ENCODE measurements at places on chromosomes 4 and X. TPM values are rescaled to one million over a fixed set of nuclear protein-coding genes. Genes with fewer than 3 reads are reported as not detected.

DNA sequence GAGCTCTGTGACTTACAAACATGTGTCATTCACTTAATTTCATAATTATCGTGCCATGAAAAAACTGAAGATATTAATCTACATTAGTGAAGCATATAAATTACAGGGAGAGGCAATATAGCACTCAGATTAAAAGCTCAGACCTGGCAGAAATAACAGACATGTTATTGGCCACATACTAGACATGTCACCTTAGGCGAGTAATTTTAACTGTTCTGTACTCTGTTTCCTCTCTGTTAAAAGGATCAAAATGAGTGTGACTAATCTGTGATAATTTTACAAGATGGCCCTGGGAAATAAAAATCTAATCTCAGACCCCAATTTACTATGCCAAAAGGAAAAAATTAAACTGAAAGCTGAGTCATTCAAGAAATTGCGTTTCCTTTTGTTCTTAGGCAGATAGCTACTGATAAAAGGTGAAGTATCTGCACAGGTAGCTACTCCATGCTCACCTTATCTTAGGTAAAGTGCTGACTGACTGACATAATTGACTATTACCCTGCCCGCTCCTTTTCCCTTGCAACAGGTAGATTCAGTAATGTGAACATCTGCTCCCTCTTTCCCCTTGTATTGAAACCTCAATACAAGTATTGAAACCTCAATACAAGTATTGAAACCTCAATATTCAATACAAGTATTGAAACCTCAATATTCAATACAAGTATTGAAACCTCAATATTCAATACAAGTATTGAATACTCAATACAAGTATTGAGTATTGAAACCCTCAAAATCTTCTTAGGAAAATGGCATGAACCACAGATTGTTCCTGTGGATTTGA, 33.2 kb downstream of the RELL1 start:
- DNase-seq = no peak

GRCh38 chr4:25803720-25804225, 59.0 kb downstream of the SEL1L3 start:
- DNase-seq = no peak

- DNase-seq = no peak
These were observed 128.6 kb downstream of the ARHGAP6 start for GRCh38 chrX:11537141-11537540.

CITED1 gene
- not detected for total RNA-seq

CXCL3 gene
- 0.85 TPM for total RNA-seq

ANK2 gene
- total RNA-seq = 41.4 TPM

UGT2B11 gene
- total RNA-seq = not detected

RASGEF1B gene
- 0.33 TPM for total RNA-seq

GRCh38 chrX:129092242-129092641, 431.0 kb downstream of the SMARCA1 start:
- no peak for DNase-seq

DNA sequence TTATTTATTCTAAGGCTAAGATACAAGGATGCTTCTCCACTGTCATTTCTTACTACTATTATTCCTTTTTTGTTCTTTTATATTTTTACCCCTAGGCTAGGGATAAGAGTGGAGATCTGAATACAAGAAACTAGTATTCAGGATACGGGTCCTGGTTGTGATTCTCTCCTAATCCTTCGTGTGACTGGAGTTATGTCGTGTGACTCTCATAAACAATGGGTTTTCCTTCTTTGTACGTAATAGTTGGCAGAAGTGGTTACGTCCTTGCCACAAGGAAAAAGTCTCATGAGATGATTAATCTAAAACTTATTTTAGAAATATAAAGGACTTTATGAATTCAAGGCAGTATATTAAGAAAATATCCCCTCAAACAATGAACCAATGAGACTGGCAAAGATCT, 497.2 kb upstream of the FAM241A start:
- no peak for DNase-seq

TMEM165 gene
- total RNA-seq = 169 TPM

FAM9C gene
- not detected for total RNA-seq

CDS1 gene
- total RNA-seq = 0.05 TPM

GC gene
- not detected for total RNA-seq

DNA sequence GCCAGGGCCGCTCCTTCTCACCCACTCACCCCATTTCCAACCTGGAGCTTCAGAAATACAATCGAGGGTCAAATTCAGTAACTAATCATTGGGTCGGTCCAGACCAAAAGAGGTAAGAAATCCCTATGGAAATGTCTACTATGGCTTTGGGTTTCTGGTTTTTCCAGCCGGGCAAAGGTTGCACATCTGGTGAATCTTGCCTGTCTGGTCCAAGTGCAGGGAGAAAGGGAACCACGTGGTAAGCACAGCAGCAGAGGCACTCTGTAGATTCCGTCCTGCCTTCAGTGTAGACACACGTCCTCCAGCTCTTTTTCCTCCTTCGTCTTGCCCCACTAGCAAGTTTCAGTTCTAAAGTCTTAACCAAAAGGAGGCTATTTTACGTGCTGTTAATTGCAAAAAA, 218.0 kb upstream of the JADE1 start:
- DNase-seq = no peak

GRCh38 chr4:165204462-165204830, 2.9 kb upstream of the KLHL2 start:
- peak; percentile 38 for DNase-seq

SMARCA5 gene
- total RNA-seq = 113 TPM

GRCh38 chrX:154486052-154486395, 391 bp downstream of the UBL4A start:
- DNase-seq = peak; percentile 17

DNA sequence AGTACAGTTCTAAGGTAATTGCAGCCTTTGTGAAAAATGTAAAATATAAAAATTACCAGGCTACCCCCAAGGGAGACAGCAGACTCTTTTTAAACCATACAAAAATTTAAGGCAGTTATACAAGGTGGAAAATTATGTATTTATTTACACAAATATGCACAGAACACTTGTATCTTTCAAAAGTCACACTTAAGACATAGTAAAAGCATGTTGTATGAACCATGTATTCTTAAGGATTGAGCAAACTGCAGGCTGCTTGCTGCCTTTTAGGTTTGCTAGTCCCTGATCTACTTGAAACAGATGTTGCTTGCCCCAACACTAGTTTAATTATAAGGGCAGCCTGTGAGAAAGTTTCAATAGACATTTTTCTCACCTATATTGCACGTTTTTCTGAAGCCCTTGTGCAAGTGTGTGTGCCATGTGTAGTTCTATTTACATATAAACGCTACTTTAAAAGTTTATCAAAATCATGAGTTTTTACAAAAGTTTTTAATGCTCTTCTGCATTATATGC, 72.8 kb downstream of the PRSS12 start:
- DNase-seq = no peak

EREG gene
- total RNA-seq = under 0.01 TPM

MAML3 gene
- 5.6 TPM for total RNA-seq

DNA sequence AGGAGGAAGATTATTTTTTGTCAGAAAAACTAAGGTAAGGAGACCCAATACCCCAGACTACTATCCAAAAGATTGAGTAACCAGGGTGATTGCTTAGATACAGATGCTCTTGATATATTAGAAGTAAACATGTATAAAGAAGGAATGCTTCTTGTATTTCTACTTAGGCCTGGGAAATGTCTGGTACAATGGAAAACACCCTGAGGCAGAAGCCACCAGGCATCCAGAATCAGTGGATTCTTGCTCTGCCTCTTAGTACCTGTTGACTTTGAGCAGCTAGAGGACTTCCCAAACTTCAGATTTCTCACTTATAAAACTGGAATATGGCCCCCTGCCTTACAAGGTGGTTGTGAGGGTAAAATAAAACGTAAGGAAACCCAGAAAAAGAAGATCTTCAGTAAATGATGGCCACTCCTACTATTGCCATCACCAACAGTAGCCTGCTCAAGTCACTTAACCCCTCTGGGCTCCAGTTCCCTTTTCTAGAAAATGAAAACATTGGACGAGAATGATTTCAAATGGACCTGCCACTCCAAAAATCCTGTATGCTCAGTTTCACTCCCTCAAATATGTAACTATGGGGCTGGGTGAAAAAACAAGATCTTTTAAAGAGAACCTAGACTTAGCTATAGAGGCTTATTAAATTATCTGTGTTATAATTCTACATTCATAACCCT, 56.6 kb downstream of the AMELX start:
- DNase-seq = no peak

DNA sequence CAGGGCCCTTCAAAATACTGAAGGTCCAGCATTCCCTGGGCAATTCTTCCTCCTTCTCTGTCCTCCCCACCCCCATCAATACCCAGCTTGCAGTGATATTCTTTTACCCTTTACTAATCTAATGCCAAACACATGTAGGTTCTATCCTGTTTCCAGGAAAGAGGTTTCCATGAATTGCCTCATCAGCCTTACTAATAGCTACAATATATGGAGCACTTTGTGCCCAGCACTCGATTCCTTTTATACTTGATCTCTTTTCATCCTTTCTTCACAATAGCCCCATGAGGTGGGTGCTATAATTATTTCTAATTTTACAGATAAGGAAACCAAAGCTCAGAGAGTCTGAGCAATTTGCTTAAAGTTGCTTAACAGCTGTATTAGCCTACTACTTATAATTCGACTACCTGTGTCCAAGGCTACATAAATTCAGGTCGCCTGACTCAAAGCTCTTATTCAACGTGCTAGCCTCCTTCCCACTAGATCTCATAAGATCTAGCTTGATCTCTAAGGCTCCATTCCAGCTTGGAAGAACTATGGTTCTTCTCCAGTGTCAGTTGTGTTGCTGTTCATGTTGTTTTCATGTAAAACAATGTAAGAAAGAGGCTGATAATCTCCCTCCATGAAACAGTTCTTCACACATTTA, 229.6 kb upstream of the PGRMC2 start:
- DNase-seq = peak; percentile 59

NPY2R gene
- total RNA-seq = not detected

MAGEA10 gene
- total RNA-seq = not detected

DNA sequence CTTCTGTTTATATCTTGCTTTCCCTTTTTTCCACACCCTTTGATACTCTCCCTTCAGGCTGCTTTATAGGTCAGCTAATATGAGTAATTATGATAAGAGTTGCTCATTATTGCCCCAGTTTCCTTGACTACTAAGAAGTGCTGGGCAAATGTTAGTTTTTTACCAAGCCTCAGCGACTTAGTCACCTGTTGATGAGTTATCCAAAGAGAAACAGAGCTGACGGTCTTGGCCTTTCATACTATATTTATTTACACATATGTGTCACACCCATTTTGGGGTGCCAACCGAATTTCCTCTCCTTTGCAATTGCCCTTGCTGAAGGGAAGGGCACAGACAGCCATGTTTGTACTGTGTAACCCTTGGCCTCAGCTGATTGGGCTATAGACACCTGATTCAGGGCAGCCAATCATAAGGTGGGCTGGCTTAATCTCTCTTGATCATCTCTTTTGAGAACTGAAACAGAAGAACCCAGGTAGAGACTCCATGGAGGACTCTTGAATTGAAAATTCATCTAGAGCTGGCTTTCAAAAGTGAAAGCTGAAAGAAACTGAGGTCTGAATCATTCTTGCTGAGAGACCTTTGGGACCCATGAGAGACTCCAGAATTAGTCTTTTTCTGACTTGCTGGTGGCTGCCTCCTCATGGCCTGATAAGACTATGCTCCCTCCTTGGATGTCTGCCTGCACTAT, 111.7 kb upstream of the RPS6KA3 start:
- DNase-seq = no peak

DNA sequence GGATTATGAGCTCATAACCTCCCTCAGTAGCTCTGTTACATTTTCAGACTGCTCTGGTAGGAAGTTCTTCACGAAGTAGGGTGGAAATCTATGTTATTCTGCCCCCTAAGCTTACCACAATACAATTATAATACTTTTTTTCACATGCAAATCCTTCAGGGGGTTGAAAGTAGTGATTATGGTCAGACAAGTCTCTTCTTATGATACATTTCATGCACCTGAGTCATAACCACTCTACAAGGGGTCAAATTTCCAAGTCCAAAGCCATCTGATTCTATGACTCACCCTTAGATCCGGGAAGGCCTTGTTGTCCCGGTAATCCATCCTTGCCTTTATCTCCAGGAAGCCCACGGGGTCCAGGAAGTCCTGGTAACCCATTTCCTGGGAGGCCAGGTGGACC, 95.2 kb downstream of the ATG4A start:
- DNase-seq = peak; percentile 44

GRCh38 chrX:151675121-151675746, 20.0 kb upstream of the PRRG3 start:
- DNase-seq = no peak

DNA sequence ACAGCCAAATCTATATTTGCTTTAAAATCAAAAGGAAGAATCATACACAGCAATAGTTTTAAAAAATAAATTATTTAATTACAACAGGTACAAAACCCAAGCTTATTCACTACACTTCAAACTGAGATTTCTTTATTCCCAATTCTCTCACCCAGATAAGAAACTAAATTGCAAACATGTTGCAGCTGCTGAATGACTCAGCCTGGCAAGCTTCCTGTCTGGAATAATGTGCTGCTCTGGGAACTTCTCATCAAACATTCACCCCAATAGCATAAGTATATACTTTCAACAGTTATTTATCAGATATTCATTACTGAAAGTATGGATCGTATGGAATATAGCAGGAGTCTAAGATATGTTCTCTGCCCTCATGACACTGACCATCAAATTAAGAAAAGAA, 43.0 kb upstream of the GABRA2 start:
- DNase-seq = no peak

GRCh38 chr4:53194727-53195126, 171.1 kb downstream of the SCFD2 start:
- DNase-seq = no peak

GRCh38 chr4:144300616-144301015, 160.1 kb upstream of the GYPA start:
- DNase-seq = no peak

- no peak for DNase-seq
These were observed 33.2 kb downstream of the HMX1 start for GRCh38 chr4:8838296-8838960.

DNA sequence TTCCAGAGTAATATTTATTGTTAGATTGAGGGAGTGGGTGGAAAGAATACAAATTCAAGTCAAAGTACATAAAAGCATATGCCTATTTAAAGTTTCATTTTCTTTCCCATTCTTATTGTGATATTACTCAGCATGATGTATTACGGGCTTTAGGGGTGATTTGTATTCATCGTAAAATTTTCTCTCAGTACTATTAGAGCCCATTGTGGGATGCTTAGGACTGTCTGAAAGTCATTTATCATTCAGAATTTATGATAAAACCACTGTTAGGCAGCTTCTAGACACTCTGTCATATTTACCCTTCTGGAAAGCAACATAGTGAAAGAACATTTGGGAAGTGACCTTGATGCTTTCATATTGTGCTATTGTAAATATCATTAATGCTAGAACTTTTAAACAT, 45.9 kb downstream of the AGA start:
- no peak for DNase-seq

DNA sequence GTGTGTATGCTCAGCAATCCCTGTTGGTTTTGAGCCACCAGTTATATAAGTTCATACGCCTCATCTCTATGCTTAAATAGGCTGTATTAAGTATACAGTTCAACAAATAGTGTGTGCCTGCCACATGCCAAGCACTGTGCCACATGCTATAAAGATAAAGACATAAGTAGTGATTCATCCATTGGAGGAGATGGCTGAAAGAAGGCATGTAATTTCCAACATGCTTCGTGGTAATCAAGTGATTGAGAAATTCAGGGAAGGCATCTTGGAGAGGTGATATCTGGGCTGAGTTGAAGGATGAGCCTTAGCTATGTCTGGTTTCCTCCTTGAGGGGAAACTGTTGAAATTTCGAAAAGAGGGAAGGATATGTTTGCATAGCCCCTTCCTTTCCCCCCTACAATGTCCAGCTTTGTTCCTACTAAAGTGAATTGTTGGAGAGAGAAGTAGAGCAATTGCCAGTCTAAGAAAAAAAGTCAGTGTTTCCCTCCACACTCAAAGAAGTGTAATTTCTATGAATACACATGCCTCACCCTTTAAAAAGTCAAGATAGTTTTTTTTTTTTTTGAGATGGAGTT, 96.5 kb downstream of the ARHGAP10 start:
- DNase-seq = no peak

All from dermis blood vessel endothelial cell (primary cell).